GM10248 (cell line): ENCODE measurements at places on chromosomes 2 and 18.

DNA sequence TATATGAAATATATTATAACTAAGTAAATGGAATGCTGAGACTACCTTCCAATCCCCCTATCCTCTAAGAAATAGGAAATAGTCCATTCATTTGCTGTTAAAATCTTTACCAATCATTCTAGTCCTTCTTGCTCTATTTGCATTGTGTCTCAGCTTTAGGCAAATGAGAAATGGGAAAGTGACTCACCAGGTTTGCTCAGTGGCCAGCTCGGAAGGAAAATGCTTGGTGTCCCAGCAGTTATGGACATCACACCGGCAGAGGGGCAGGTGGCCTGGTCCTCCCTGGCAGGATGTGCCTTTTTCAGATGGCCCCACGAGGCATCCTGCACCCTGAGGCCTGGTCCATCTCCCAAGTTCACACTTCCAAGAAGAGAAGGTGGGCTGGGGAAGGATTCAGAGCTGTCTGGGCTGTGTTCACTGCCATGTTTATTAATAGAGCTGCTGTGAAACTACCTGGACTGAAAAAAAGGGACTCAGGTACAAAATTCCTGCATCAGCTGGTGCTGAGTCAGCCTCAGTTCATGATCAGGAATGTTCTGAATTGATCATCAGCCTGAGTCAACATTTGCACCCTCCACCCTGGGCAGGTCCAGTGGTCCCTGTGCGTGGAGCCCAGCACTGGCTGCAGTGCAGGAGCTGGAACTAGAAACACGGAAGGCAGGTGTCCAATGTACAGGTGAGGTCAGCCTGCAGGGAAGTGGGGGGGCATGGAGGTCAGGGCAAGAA lies 60.1 kb upstream of the ARL4C start:
- no peak for DNase-seq

GRCh38 chr2:235492850-235493344 lies 946 bp upstream of the AGAP1 start:
- no peak for DNase-seq

DNA sequence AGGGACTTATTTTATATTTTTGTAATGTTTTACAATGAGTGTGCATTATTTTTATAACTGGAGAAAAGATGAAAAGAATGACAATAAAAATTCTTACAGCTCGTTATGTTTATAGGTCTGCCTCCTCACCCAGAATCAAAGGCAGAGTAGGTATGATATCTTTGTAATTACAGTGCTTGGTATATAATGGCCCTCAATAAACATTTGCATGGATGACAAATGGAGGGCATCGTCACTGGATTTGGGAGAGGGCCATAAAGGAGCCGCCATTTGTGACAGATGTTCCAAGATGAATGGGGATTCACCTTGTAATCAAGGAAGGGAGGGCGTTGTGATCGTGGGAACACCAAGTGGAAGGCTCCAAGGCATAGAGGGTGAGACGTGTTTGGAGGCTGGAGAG lies 22.6 kb upstream of the GIGYF2 start:
- DNase-seq = no peak

DNA sequence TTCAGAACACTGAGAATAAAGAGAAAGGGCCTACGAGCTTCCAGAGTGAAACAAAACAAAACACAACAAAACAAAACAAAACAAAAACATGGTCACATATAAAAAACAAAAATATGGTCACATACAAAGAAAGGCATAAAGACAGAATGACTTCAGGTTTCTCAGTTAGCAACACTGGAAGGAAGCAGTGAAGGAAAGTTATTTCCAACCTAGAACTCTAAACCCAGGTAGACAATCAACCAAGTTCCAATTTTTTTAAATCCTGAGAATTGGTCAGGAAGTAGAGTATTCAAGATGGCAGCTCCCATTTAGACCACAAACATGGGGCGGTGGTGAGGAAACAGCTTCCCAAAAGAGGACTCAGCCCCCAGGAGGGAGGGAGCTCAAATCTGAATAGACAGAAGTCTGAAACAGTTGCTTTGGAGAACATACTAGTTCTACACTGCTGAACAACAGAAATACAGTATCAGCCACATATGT lies 9.1 kb downstream of the DRC1 start:
- DNase-seq = no peak

- no peak for DNase-seq
These were observed 141.1 kb downstream of the EIPR1 start for GRCh38 chr2:3236300-3237045.
